ENCODE measurements at places on chromosomes 2 and 18. TPM values are rescaled to one million over a fixed set of nuclear protein-coding genes. Genes with fewer than 3 reads are reported as not detected.

The RNU2-63P gene
- not detected for total RNA-seq

The KRTCAP3 gene
- 0.76 TPM for total RNA-seq

The GDF7 gene
- total RNA-seq, result 0.08 TPM

The B3GNT7 gene
- total RNA-seq, result 2.0 TPM

The INHBB gene
- total RNA-seq, result 18.7 TPM

The PXDN gene
- 12.3 TPM for total RNA-seq

The SLC9A4 gene
- total RNA-seq, result not detected

The KCTD1 gene
- total RNA-seq, result 34.7 TPM

The PTCD3 gene
- 76.6 TPM for total RNA-seq

The CD302 gene
- 2.0 TPM for total RNA-seq

The POTEC gene
- not detected for total RNA-seq

The DLGAP1 gene
- total RNA-seq, result 0.01 TPM

The ABCB11 gene
- 0.01 TPM for total RNA-seq

The EVX2 gene
- total RNA-seq, result not detected

The ALPG gene
- total RNA-seq, result 0.15 TPM

The ITGA6 gene
- 48.1 TPM for total RNA-seq

The ATP8B1 gene
- 7.9 TPM for total RNA-seq

The MAL gene
- not detected for total RNA-seq

The CD8A gene
- total RNA-seq, result 0.37 TPM

The SCYGR2 gene
- total RNA-seq, result not detected

The TBR1 gene
- total RNA-seq, result 0.05 TPM

The INHA gene
- 0.35 TPM for total RNA-seq

The RAB17 gene
- total RNA-seq, result 0.21 TPM

The HOXD13 gene
- 0.23 TPM for total RNA-seq

The TRIM43 gene
- 0.07 TPM for total RNA-seq

The HS6ST1 gene
- total RNA-seq, result 11.5 TPM

The SGPP2 gene
- total RNA-seq, result 0.29 TPM

The FSHR gene
- not detected for total RNA-seq

The MARS2 gene
- total RNA-seq, result 10.4 TPM

The DNER gene
- 10.2 TPM for total RNA-seq

The ONECUT2 gene
- 0.63 TPM for total RNA-seq

The CNDP1 gene
- not detected for total RNA-seq

The HOXD3 gene
- total RNA-seq, result 0.20 TPM

The RBM44 gene
- 0.15 TPM for total RNA-seq

The GPC1 gene
- 240 TPM for total RNA-seq

The TPO gene
- 0.22 TPM for total RNA-seq

The RAD51AP2 gene
- not detected for total RNA-seq

The FHOD3 gene
- 2.8 TPM for total RNA-seq

The EPAS1 gene
- total RNA-seq, result 111 TPM

The GPAT2 gene
- total RNA-seq, result not detected

The DYSF gene
- total RNA-seq, result 0.50 TPM

The CLHC1 gene
- total RNA-seq, result 4.0 TPM

The NYAP2 gene
- not detected for total RNA-seq

Measured in A549 treated with CORT108297 at 1 μM for 4 hours (cell line).